ENCODE measurements at places on chromosomes 6 and 20.

- DNase-seq: no peak
Measured at GRCh38 chr20:58482416-58482815, 32.8 kb downstream of the APCDD1L start.

DNA sequence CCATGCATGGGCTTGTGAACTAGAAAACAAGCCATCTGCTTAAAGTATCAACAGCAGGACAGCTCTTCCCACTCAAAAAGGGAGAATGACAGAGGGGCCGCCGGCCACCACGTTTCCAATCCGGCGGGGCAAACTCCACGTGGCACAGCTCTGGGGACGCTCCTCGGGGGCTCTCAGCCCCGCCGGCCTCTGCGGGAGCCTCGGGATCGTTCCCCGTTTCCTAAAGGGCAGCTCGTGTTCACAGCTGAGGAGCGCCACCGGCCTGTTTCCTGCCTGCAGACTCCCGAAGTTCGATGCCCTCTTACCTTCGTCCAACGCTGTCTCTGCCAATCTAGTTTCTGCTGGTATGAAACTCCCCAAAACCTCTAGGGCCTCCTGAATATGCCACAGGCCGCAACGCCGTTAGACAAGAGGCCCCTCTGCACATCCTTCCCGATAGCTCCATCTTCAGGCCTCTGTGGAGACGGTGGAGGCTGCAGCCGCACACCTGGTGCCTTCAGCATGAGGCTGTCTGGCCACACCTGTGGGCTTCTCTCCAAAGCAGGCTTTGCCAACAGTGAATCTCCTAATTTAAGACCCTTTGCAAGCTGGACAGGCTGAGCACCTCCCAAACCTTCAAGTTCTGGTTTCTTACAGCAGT, 46.5 kb downstream of the KCNQ2 start:
- no peak for DNase-seq

DNA sequence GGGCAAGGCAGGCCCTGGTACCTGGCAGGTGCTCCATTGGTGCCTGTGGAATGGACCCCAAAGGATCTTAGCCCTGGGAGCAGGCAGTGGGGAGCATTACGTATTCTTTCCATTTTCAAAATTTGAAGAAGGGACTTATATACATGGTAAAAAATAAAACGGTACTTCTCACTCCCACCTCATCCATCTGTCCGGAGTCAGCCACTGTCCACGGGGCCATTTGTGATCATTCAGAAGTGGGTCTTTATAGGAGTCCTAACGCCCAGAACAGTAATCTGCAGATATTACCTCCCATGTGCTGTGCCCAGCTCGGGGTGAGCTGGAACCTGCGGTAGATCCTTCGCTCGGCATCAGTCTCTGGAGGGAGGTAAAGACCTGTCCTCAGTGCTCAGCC, 110.4 kb downstream of the SYCP2 start:
- DNase-seq: no peak

GRCh38 chr6:24903681-24904080, 32.1 kb downstream of the RIPOR2 start:
- no peak for DNase-seq

DNA sequence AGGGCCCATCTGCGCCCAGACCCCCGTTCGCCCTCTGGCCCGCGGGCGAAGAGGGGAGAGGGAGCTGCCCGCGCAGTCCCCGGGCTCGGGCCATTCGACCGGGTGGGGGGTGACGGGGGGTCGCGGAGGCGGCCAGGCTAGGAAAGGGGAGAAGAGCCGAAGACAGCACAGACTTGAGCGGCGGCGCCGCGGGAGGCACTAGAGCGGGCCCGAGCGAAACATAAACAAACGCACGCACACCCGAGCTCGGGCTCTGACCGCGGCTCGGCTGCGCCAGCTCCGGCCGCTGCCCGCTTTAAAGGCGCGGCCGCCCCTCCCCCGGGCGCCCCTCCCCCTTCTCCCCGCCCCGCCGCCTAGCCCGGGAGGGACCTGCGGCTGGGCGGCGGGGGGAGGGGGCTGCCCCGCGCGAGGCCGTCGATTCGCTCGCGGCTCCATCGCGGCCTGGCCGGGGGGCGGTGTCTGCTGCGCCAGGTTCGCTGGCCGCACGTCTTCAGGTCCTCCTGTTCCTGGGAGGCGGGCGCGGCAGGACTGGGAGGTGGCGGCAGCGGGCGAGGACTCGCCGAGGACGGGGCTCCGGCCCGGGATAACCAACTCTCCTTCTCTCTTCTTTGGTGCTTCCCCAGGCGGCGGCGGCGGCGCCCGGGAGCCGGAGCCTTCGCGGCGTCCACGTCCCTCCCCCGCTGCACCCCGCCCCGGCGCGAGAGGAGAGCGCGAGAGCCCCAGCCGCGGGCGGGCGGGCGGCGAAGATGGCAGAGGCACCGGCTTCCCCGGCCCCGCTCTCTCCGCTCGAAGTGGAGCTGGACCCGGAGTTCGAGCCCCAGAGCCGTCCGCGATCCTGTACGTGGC, at the start of gene FOXO3:
Gene FOXO3, plus strand, starts transcription at position 455 of the 846 bp plus-strand sequence. Its CDS starts 292 bp downstream, at position 747.
- DNase-seq: peak; percentile 67

DNA sequence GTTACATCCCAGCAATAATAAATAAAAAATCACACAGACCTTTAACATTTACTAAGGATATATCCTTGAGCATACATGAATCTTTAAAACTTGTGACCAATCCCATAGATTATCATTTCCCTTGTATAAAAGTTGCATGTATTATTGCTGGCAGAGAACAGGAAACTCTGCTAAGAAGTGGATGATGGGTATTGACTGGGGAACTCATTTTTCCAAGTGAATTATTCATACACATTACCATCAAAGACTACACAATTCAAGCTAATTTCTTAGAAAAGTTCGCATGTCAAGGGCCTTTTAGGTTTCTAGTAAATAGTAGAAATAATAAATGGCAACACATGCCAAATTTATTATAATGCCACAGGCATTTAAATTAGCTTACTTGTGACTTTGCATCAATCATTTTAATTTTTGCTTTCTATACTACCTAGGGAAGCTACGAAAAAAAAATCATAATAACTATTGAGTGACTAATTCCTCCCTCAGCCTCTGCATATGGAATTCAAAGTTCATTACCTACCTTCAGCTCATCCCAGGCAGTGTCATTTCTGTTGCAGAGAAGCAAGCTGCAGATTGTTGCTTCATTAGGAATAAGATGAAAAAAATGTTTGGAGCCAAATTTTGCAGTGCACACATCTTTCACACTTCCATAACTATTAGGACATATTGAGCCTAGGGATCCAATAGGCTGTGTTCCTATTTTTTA, 25.8 kb downstream of the MKKS start:
- DNase-seq: no peak

- DNase-seq: no peak
Measured at GRCh38 chr6:14434916-14435690, 317.5 kb downstream of the CD83 start.

- DNase-seq: no peak
Measured at GRCh38 chr6:53103993-53104675, 38.9 kb downstream of the FBXO9 start.

- no peak for DNase-seq
Measured at GRCh38 chr6:168103050-168103830, 24.2 kb upstream of the FRMD1 start.

DNA sequence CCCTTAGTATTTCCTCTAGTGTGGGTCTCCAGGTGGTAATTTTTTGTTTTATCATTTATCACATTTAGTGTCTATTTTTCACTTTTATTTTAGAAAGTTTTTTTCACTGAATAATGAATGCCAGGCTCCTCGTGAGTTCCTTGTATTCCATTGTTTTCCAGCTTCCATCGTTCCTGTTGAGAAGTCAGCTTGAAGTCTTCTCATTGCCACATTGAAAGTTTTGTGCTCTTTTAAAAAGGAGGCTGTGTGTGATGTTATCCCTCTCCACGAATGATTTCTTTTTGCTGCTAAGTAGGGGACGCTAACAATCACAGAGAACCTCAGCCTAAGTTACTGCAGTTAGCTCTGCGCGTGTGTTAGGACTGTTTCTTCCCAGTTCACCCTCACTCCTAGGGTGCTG, 194.5 kb downstream of the TAF4 start:
- DNase-seq: no peak

GRCh38 chr20:4013041-4013440, 2.3 kb downstream of the RNF24 start:
- no peak for DNase-seq

DNA sequence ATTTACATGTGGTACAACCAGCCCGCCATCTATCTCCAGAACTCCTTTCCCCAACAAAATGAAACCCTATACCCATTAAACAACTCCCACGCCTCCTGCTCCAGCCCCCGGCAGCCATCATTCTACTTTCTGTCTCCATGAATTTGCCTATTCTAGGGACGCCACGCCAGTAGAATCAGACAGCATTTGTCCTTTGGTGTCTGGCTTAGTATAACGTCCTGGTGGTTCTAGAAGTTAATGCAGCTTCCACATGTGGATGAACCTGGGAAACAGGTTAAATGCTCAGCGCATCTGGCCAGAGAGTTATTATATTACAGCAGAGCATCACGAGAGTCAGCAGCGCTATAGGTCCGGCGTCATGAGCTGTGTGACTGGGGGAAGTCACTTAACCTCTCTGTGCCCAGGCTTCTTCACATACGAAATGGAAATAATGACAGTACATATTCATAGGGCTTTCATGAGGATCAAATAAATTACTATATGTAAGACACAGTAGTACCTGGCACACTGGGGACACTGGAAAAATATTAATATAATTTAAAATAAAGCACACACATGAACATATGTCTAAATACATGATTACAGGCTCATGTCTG, 178.7 kb upstream of the TAB2 start:
- no peak for DNase-seq

GRCh38 chr6:17536586-17536985, 63.5 kb upstream of the FAM8A1 start:
- no peak for DNase-seq

GRCh38 chr6:66086532-66086931, 379.5 kb upstream of the EYS start:
- no peak for DNase-seq

- no peak for DNase-seq
Measured at GRCh38 chr6:40334496-40335270, 252.5 kb downstream of the LRFN2 start.

- no peak for DNase-seq
Measured at GRCh38 chr6:403659-404655, 12.4 kb downstream of the IRF4 start.

DNA sequence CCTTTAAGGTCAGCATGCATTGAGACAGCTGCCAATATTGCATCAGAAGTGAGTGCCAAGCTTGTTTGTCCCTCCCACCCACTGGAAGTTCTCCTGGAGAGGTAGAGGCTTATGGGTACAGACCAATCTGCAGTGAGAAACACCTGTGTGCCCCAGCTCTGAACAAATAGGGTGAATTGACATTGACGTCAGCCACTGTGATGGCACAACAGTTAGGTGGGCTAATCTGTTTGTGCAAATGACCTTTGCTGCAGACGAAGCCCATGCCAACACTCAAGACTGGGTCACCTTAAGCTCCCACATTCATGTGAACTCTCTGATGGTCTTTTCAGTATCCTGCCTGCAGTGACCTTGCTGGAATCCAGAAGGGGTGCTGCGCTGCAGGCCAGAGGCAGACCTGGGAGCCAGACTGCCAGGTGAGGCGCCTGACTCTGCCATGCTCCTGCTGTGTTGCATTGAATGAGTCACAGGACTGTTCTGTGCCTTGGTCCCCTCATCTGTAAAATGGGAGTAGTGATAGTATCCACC, 99.9 kb downstream of the ALDH8A1 start:
- DNase-seq: no peak

DNA sequence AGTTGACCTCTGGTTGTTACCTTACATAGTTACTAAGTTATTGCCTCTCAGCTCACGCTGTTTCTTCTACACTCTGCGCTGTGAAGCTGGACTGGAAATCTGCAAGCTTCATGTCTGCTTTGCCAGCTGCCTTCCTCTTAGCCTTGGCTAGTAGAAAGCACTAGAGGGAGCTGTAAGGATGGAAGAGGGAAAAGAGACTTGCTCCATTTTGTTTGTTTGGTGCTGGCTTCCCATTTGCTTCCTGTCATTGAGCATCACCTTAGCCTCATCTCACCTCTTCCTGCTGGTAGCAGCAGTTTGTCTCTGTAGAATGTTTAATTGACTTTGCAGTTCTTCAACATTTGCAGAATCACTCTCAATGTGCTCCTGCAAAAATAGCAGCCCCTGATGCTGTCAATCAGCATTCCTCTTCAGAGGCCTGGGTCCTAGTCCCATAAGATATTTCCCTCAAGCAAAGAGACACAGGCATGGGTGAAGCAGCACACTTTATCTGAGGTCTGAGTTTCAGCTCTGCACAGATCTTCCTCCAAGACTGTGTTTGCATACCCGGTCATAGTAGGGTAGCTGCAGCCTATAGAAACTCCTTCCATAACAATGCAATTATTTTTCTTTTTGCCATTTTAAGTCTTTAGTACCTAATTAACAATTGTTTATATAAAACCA, 302.2 kb upstream of the EPHA7 start:
- no peak for DNase-seq

DNA sequence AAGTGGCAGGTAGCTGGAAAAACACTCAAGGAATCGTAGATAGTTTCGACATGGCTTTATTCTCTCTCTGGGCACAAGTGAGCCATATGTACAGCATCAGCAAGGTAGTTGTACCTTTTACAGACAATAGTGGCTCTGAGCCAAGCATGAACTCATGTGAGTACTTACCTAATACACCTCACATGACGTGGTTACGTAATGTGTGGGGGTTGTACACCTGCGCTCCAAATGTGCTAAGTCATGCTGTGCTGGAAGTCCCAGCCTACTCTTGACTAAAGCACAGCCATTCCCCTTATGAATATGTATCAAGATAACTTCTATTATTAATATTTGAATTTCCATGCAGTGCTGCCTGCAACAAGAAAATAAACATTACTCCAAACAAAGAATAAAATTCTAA, 78.8 kb upstream of the HMGN3 start:
- no peak for DNase-seq

GRCh38 chr6:71181565-71181964, 107.0 kb upstream of the OGFRL1 start:
- no peak for DNase-seq

- no peak for DNase-seq
Measured at GRCh38 chr6:37635319-37635718, 62.4 kb downstream of the MDGA1 start.

DNA sequence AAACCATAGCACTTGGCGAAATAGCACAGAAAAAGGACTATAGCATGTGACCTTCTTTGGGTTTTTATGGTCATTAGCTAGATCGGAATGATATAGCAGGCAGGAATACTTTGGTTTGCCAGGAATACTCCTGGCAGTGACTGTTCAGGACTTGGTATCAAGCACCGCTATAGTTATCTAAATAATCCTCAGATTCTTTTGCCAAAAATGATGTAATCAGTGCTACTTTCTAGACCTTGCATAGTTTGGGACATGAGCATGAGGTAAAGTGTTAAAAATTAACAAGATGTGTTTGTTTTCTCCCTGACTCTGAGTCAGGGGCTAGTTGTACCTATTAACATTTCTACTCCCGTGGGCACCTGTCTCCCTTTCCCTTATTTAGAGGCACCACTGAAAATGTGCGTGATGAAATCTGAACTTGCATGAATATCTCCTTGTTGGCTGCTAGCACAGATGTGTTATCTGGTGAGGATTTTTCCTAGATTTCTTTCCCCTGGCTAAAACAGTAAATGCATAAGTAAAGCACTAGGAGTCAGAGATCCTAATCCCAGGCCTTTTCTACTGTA, 511.0 kb downstream of the CDKAL1 start:
- DNase-seq: no peak

- DNase-seq: no peak
Measured at GRCh38 chr6:42758756-42759430, 13.0 kb upstream of the TBCC start.

GRCh38 chr20:43744966-43745730, 18.3 kb upstream of the GTSF1L start:
- DNase-seq: no peak
